Endodermal cell (in vitro differentiated cells): ENCODE measurements at places on chromosomes 5 and 9. TPM values are rescaled to one million over a fixed set of nuclear protein-coding genes. Genes with fewer than 3 reads are reported as not detected.

DNA sequence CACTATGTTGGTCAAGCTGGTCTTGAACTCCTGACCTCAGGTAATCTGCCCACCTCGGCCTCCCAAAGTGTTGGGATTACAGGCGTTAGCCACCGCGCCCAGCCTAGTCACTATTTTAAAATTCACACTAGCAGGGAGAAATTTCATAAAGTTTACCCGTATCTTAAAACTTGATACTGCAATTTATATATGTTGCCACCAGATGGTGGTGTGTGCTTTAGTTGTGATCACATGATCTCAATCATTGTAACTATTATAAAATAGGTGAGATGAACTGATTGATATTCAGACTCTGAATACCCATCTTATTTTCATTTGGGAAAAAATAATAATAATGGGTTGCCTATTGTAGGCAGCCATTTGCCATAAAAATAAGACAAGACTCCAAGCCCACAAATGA is 1330.4 kb upstream of the WWC1 start:
- no peaks in the 10 kb centered on the region for H3K27me3 ChIP-seq
- H3K4me1 ChIP-seq = peaks cover 10% of the 10 kb centered on the region
- H3K27ac ChIP-seq = no peak overlapping the region
- no peak overlapping the region for H3K4me3 ChIP-seq
- H3K36me3 ChIP-seq = no peaks in the 10 kb centered on the region

- H3K4me3 ChIP-seq = no peak overlapping the region
- no peak overlapping the region for H3K27ac ChIP-seq
- H3K4me1 ChIP-seq = no peaks in the 10 kb centered on the region
- H3K36me3 ChIP-seq = no peaks in the 10 kb centered on the region
- DNase-seq = no peak
Observed at GRCh38 chr9:126750941-126751725, 53.7 kb upstream of the ZBTB43 start.

DNA sequence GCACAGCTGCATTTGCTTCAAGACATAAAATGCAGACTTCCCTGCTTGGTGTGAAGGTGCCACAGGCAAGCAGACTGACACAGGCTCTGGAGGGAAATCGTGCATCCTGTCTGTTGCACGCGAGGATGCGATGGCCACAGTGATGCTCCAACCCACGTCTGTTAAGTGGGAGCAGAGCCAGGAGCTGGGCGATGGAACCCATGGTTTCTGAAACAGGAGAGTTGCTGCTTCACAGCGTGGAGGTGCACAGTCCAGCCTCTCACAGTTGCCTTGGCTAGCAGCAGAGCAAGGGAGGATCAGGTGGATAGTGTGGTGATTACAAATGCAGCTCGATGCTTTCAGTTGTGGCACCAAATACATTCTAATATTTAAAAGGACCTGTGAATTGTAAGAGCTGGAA is 108.8 kb downstream of the TENT4A start:
- H3K36me3 ChIP-seq = no peaks in the 10 kb centered on the region
- H3K4me3 ChIP-seq = no peak overlapping the region
- no peak overlapping the region for H3K27ac ChIP-seq

DNA sequence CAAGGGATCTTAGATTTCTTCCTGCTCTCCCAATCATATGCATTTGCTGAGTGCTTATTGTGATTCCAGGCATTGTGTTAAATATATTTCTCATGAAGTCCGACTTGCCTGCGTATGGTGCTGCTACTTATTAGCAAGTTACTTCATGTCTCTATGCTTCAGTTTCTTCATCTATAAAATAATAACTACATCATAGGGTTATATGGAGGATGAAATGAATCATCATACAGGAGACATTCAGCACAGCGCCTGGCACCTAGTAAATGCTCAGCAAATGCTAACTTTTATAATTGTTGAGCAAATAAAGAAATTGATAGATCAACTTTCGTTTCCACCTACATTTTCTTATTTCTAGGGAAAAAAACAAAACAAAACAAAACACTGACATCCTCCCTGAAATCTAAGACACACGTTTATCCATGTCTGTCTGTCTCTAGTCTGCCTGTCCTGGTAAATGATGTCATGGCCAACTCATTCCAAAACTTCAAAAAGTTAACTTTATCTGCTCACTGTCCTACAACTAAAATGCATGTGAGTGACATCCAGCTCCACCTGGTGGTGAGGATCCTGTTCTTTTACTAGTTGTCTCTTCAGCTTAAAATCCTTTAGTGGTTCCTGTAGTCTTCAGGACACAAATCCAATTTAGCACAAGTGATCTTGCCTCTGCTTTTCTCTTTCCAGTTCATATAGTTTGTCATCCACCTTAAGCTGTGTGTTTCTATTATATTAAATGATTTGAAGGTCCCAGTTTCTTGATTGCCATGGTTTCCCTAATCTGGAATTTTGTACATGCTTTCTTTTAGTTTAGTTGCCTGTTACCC is 27.7 kb downstream of the PPP3R2 start:
- H3K36me3 ChIP-seq = peaks cover 58% of the 10 kb centered on the region
- H3K4me3 ChIP-seq = no peak overlapping the region
- no peaks in the 10 kb centered on the region for H3K4me1 ChIP-seq

DNA sequence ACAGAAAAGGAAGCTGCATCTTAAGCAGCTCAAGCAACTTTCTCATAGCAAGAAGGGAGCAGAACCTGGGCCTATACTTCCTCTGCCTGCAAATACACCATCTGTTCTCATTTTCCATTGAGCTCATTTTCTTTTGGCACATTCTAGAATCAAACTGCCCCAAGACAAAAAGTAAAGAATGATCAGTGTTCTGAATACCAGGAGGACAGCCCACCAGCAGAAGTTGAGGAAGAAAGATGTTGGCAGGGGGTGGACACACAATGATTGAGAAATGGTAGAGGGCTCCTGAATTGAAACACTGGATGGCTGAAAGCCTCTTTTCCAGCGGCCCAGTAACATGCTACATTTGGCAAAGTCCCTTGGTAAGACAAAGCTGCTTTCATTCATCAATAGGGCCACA is 171.8 kb downstream of the MED10 start:
- H3K36me3 ChIP-seq = no peaks in the 10 kb centered on the region
- H3K4me1 ChIP-seq = no peaks in the 10 kb centered on the region
- no peak for DNase-seq
- H3K27ac ChIP-seq = no peak overlapping the region
- H3K4me3 ChIP-seq = no peak overlapping the region

DNA sequence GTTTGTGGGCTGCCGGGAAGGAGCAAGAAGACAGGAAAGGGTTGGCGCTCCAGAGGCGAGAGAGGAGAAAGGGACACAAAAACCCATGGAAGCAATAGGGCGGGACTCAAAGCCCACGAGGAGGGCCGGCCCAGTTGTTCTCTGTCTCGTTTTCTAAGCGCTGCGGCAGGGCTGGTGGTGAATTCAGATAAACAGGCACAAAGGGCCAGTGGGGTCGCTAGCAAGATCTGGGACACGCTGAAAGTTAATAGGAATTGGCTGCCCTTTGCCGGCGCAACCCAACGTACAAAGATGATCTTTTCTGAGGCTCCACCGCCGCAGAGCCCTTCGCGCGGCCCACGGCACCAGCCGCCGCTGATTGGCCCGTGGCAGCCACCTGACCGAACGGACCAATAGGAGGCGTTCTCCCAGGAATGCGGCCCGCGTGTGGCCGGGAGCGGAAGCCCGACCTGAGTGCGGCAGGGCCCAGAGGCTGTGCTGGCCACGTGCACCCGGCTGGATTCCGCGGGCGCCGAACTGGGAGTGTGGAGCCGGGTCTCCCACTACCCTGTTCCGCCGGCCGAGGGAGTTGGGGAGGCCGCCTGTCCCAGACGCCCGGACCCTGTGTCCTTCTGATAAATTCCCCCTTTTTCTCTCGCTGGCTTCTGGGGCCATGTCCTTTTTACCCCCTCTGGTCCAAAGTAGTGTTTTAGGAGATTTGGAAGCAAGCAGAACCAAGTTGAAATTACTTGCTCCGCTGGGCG is 16.8 kb upstream of the NSD1 start:
- H3K4me3 ChIP-seq = no peak overlapping the region
- DNase-seq = peak; percentile 94
- H3K27me3 ChIP-seq = no peaks in the 10 kb centered on the region

GRCh38 chr9:32463500-32464293 is 62.3 kb downstream of the RIGI start:
- H3K27me3 ChIP-seq = no peaks in the 10 kb centered on the region
- no peak for DNase-seq
- H3K4me1 ChIP-seq = no peaks in the 10 kb centered on the region
- H3K4me3 ChIP-seq = no peak overlapping the region
- H3K27ac ChIP-seq = no peak overlapping the region

DNA sequence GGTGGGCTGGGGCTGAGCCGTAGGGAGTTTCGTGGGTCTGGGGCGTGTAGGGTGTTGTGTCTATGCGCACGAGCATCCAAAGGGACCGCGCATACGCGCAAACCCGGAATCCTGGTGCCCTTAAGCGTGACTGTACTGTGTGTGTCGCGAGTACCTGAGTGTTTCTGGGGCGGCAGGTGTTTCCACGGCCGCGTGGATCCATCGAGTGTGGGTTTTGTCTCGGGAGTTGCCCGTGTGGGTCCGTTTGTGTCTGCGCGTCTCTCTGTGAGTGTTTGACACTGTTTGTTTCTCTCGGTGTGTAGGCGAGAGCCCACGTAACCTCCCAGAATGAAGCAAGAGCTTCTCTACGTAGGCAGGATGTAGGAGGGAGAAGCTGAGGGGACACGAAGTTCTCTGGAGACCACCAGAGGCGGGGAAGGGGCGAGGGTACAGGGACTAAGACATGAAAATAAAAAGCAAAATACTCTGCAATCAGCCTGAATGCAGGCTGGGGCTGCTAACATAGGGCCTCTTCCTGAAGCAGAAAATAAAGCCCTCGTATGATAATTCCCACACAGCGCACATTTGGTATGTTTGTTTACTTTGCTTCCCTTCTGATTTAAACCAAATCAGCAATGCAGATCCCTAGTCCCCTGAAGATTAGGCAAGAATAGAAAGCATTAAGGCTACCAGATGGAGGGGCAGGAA is 588 bp upstream of the BRINP1 start:
- H3K4me1 ChIP-seq = peaks cover 5% of the 10 kb centered on the region
- H3K4me3 ChIP-seq = peak overlapping the region; percentile 84
- H3K27me3 ChIP-seq = peaks cover 41% of the 10 kb centered on the region
- DNase-seq = peak; percentile 52

- no peaks in the 10 kb centered on the region for H3K27me3 ChIP-seq
- peak; percentile 64 for DNase-seq
- no peaks in the 10 kb centered on the region for H3K4me1 ChIP-seq
- H3K4me3 ChIP-seq = no peak overlapping the region
- H3K36me3 ChIP-seq = no peaks in the 10 kb centered on the region
Observed at GRCh38 chr5:101783241-101784013, 512.7 kb downstream of the SLCO4C1 start.

- DNase-seq = no peak
- H3K4me3 ChIP-seq = no peak overlapping the region
- no peaks in the 10 kb centered on the region for H3K36me3 ChIP-seq
- peaks cover 5% of the 10 kb centered on the region for H3K27me3 ChIP-seq
- H3K4me1 ChIP-seq = no peaks in the 10 kb centered on the region
Observed at GRCh38 chr5:77172713-77173328, 37.7 kb upstream of the PDE8B start.

DNA sequence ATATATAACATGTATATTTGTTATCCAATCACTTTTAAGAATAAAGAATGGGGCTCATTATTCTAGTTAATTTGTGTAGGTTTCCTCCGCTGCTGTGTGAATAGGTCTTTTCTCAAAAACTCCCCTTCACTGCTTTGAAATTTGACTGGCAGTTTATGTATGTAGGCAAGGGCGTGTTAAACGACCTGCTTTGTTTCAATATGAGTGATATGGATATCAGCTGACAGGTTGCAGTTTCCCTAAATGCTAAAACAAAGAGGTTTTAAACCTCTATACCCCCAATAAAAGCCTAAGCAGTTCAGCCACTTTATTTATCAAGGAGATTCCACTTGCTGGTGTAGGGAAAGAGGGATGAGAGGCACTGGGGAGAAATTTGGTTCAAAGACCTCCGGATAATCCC is 159.6 kb downstream of the TMEM167A start:
- H3K4me1 ChIP-seq = no peaks in the 10 kb centered on the region
- DNase-seq = no peak
- no peak overlapping the region for H3K27ac ChIP-seq
- no peaks in the 10 kb centered on the region for H3K27me3 ChIP-seq
- no peak overlapping the region for H3K4me3 ChIP-seq
- no peaks in the 10 kb centered on the region for H3K36me3 ChIP-seq

DNA sequence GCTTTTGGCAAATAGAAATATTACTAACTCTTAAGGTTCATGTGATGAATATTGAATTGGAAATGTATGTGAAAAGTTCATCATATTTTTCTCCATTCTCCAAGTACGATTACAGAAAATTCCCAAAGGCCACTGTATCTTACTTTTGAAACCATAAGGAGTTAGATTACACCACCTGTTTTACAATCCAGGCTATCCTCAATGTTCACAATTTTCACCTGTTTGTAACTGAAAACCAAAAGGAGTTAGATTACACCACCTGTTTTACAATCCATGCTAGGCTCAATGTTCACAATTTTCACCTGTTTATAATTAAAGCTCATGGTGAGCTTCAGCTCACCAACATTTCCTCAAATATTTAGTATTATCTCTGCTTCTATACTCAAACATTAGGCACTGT is 188.0 kb downstream of the HCN1 start:
- no peak for DNase-seq
- H3K27me3 ChIP-seq = no peaks in the 10 kb centered on the region
- H3K36me3 ChIP-seq = no peaks in the 10 kb centered on the region
- no peak overlapping the region for H3K4me3 ChIP-seq
- no peaks in the 10 kb centered on the region for H3K4me1 ChIP-seq
- H3K27ac ChIP-seq = no peak overlapping the region

GRCh38 chr9:129569502-129570449 is 51.1 kb downstream of the C9orf50 start:
- H3K4me3 ChIP-seq = no peak overlapping the region
- no peaks in the 10 kb centered on the region for H3K27me3 ChIP-seq
- peaks cover 6% of the 10 kb centered on the region for H3K4me1 ChIP-seq
- H3K36me3 ChIP-seq = no peaks in the 10 kb centered on the region
- H3K27ac ChIP-seq = peak overlapping the region; percentile 37

- H3K4me3 ChIP-seq = no peak overlapping the region
- H3K36me3 ChIP-seq = no peaks in the 10 kb centered on the region
- no peaks in the 10 kb centered on the region for H3K27me3 ChIP-seq
- DNase-seq = no peak
Observed at GRCh38 chr9:22278426-22278825, 168.2 kb upstream of the DMRTA1 start.

GRCh38 chr5:95967236-95967635 is 5.6 kb upstream of the ELL2 start:
- no peaks in the 10 kb centered on the region for H3K36me3 ChIP-seq
- H3K27ac ChIP-seq = no peak overlapping the region
- H3K27me3 ChIP-seq = no peaks in the 10 kb centered on the region
- H3K4me3 ChIP-seq = no peak overlapping the region

Gene AQP3
- 2.2 and 3.1 TPM in 2 replicates for total RNA-seq

Gene PLCXD3
- total RNA-seq = 36.6 and 41.8 TPM in 2 replicates

Gene PCA3
- total RNA-seq = not detected in 2 replicates

Gene HCN1
- 2.4 to 13.0 TPM (median 10.8 TPM) in 3 replicates for total RNA-seq

Gene ARID3C
- 0.63 to 1.1 TPM (median 0.80 TPM) in 3 replicates for total RNA-seq

Gene DMAC1
- 40.6 to 71.8 TPM (median 69.0 TPM) in 3 replicates for total RNA-seq
